ENCODE measurements at places on chromosomes 6 and 20.

GRCh38 chr20:40010483-40010882, 678.6 kb downstream of the MAFB start:
- no peak for DNase-seq

DNA sequence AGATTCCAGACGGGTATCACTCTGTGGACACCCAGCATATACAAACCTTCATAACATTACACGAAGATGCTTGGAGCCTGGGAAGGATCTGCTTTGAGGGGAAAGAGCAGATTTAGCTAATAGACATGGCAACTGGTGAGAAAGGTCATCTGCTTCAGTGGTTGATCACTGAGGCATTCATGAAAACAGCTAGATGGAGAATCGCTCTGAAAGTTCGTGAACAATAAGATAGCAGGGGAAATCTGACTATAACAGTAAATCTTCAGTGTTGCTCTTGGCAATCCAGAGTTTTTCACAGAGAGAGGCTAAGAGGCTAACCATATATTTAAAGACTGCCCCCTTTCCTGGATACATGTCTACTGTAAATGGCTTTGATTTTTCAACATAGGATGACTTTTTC, 245.3 kb downstream of the FARS2 start:
- DNase-seq = no peak

- no peak for DNase-seq
Observed at GRCh38 chr20:219290-220115, 7.6 kb upstream of the DEFB129 start.

GRCh38 chr20:13915284-13915683, 75.1 kb downstream of the SEL1L2 start:
- no peak for DNase-seq

DNA sequence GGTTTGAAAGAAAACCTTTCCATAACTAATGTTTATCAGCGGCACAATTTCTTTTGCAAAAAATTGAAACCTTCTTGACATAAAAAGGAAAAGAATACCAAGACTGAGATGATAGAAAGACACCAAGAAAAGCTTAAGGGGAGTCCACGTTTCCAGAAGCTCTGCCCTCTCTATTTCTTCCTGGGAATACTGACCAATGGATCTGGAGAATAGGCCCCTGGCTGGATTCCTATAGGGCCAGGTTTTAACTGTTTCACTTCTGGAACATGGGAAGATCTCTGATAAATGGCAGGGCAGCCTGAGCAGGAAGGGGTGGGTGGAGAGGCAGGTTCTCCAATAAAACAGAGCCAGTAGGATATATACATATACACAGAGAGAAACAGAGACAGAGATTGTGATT, 413.4 kb upstream of the JARID2 start:
- no peak for DNase-seq

GRCh38 chr6:80767808-80768207, 661.3 kb downstream of the BCKDHB start:
- DNase-seq = no peak

DNA sequence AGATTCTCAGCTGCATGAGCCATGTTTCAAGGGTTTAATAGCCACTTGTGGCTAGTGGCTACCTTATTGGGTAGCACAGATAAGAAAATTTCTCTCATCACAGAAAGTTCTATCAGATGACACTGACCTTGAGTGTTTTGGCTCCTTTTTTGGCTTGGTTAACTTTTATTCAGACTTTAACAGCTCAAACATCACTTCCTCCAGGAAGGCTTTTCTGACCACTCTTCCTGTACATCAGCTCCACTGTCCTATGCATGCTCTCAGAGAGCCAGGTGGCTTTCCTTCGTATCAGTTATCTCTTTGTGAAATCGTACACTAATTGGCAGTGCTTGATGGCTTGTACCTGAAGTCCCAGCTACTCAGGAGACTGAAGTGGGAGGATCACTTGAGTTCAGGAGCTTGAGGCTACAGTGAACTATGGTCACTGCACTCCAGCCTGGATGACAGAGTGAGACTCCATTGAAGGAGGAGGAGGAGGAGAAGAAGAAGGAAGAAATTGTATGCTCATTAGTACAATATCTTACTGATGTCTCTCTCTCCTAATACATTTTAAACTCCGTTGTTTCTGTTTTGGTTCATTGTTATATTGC, 10.7 kb downstream of the MAFB start:
- DNase-seq = no peak

DNA sequence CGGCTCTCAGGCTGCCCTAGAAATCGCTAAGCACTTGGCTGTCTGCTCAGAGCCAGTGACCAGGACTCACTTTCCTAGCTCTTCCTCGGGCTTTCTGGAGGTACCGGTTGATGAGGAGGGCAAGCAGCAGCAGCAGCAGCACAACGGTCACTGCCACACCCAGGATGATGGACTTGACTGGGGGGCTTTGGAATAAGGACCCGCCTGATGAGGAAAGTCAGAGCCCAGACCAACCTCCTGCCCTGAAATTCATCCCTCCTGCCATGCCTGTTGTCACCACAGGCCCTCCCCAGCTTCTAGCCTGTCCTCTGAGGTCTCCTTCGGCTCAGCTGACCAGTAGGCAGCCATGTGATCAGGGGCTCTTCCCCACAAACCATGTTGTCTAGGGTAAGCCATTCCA, 16.2 kb downstream of the TREML2 start:
- no peak for DNase-seq

- DNase-seq = no peak
Observed at GRCh38 chr20:36885356-36885755, 9.4 kb downstream of the TLDC2 start.

- no peak for DNase-seq
Observed at GRCh38 chr6:170125456-170126300, 165.2 kb downstream of the DLL1 start.

DNA sequence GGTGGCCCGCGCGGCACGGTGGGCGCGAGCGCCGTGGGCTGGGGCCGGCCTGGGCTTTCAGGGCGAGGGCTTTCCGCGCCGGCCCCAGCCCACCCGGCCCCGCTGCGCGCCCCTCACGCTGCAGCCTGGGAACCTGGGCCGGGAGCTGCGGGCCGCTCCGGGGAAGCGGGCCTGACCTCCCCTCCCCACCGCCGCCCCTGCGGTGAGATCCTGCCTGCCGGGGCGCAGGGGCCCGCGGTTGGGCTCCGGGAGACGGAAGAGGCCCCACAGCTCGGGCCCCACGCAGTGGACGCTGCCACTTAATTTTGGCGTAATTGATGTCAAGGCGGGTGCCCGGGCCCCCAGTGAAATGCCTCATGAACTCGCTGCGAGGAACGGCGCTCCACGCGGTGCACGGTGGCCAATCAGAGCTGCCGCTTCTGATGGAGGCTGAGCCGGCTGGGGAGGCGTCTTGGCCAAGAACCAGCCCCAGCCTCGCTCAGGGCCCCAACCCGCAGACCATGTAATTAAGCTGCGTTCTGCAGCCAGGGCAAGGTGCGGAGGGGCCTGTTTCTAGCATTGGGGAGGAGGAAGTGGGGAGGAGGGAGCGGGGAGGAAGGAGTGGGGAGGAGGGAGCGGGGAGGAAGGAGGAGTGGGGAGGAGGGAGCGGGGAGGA, 96.1 kb upstream of the BHLHE23 start:
- peak; percentile 45 for DNase-seq

- DNase-seq = no peak
Observed at GRCh38 chr6:117264692-117265409, 507 bp upstream of the VGLL2 start.

DNA sequence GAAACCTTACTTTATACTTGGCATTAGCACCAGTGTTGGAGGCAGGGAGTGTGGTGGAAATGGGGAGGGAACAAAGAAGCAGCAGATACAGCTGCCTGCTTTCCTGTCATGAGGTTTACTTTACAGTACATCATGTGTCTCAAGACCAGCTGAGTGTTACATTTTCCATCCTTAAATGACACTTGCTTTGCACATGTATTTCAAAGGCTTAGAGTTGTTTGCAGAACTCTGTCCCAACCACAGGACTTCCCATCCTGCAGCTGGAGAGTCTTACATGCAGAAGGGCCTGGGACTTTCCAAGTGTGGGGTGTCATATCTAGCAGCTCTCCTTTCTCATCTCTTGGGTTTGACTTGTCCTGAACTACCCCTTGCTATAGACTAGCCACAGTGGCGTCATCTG, 395.9 kb downstream of the DHX35 start:
- DNase-seq = no peak

DNA sequence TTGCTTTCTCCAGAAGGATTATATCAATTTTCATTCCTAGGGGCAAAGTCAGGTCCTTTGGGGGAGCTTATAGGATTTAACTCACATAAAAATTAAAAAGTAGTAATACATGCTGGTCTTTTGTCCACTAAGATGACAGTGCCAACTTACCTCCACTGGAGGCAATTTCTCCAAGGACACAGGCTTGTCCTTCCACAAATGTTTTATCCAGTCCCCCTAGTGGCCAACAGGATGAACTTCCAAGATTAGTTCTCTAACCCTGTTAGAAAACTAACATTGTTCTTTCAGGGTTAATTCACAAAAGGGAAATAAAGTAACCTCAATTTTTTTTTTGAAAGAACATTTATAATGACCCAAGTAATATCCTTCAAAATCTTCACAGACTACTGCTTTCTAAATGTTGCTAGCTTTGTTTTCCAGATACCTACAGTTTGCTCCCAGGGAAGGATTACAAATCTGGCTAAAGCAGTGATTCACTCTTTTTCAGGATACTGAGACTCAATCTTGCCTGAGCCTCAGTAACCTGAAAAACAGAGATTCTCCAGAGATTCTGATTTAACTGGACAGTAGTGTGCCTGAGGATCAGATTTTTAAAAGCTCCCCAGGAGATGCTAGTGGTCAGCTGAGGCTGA, 31.7 kb upstream of the UBR2 start:
- DNase-seq = no peak

- no peak for DNase-seq
Observed at GRCh38 chr6:167737205-167737830, 89.4 kb upstream of the AFDN start.

DNA sequence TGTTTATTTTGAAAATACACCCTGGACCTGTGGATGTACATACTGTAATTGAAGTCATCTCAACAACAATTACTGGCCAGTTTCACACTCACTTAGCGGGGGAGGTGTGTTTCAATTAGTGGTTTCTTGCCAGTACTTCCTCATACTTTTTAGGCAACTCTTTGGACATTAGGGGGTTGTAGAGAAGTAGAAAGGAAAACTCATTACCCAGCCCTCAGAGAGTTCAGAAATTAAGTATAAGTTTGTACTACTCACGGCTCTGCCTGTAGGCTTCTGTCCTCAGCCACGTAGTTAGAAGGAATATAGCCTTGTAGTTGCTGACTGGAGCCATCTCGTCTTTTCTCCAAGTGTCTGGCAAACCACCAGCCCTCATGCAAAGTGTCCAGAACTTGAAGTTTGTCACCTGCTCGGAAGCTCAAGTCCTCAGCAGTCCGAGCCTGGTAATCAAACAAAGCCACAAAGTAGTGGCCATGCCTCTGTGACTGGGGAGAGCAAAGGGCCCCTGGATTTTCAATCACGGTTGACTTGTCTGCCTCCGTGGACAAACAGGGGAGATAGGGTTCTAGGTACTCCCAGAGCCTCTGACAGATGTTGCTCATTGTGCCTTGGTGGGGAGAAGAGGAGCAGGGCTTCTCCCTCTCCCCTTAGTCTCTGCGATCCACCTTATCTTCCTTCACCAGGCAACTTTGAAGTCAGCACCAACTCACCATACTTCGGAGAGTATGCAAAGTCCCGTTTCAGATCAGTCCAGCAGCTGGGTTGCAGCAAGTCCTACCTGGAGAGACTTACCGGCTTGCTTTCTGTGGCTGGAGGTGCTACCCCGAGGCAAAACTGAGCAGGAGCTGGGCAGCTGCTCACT, 749 bp downstream of the FRK start:
- DNase-seq = peak; percentile 7

- no peak for DNase-seq
Observed at GRCh38 chr6:21188505-21189223, 404.9 kb upstream of the SOX4 start.

- DNase-seq = no peak
Observed at GRCh38 chr20:31803552-31804291, 15.4 kb upstream of the MYLK2 start.

Data from GM18507 (cell line).